ENCODE measurements at places on chromosomes 12 and 14. TPM values are rescaled to one million over a fixed set of nuclear protein-coding genes. Genes with fewer than 3 reads are reported as not detected.

The CLEC6A gene
- total RNA-seq, result not detected

The ASPG gene
- total RNA-seq, result not detected

The FAM181A gene
- total RNA-seq, result not detected

The PIANP gene
- total RNA-seq, result not detected

The CATSPERB gene
- total RNA-seq, result not detected

The TSHR gene
- total RNA-seq, result not detected

The G2E3 gene
- total RNA-seq, result 16.8 TPM

The CLEC1A gene
- not detected for total RNA-seq

The KLRG1 gene
- total RNA-seq, result 4.2 TPM

The LHX5 gene
- total RNA-seq, result not detected

The KLHL33 gene
- not detected for total RNA-seq

The GDF3 gene
- total RNA-seq, result not detected

The TMPRSS12 gene
- total RNA-seq, result not detected

The BDKRB1 gene
- not detected for total RNA-seq

The KLRF1 gene
- 1.2 TPM for total RNA-seq

The ABCD2 gene
- total RNA-seq, result not detected

The RIN3 gene
- total RNA-seq, result 0.12 TPM

The VSX2 gene
- not detected for total RNA-seq

The SLC2A14 gene
- 0.14 TPM for total RNA-seq

The LRIG3 gene
- total RNA-seq, result 16.5 TPM

The FOXN4 gene
- not detected for total RNA-seq

The CCDC197 gene
- total RNA-seq, result not detected

The OTOGL gene
- not detected for total RNA-seq

The TAS2R14 gene
- total RNA-seq, result not detected

The CHURC1 gene
- total RNA-seq, result 47.1 TPM

The PLEKHD1 gene
- not detected for total RNA-seq

The TSPAN9 gene
- total RNA-seq, result 11.0 TPM

The CLBA1 gene
- total RNA-seq, result 4.2 TPM

The TAS2R7 gene
- total RNA-seq, result not detected

The LPAR5 gene
- not detected for total RNA-seq

The DEPDC4 gene
- total RNA-seq, result 2.0 TPM

The RPS26 gene
- total RNA-seq, result 1,254 TPM

The CRADD gene
- total RNA-seq, result 15.4 TPM

The DNAJC22 gene
- total RNA-seq, result 22.0 TPM

The SDR9C7 gene
- total RNA-seq, result not detected

The KCNA5 gene
- not detected for total RNA-seq

The TSPAN19 gene
- total RNA-seq, result not detected

The ENDOU gene
- not detected for total RNA-seq

The C1R gene
- total RNA-seq, result 19.0 TPM

The VWF gene
- total RNA-seq, result 0.07 TPM

The MYH6 gene
- not detected for total RNA-seq

The RPGRIP1 gene
- total RNA-seq, result not detected

The IFNG-AS1 gene
- total RNA-seq, result not detected

The AQP2 gene
- total RNA-seq, result not detected

The PPFIA2 gene
- not detected for total RNA-seq

The RABGGTA gene
- total RNA-seq, result 12.9 TPM

The CNTN1 gene
- total RNA-seq, result not detected

The PLEK2 gene
- 12.0 TPM for total RNA-seq

The ANKLE2 gene
- 55.9 TPM for total RNA-seq

Measured in Caki2 (cell line).